Neural crest cell (in vitro differentiated cells): ENCODE measurements at places on chromosomes 5 and 9.
A peak's percentile ranks its signal among the peaks of the same experiment; 100 is the strongest.

- no peaks in the 10 kb centered on the region for H3K27me3 ChIP-seq
- no peak overlapping the region for H3K27ac ChIP-seq
- no peaks in the 10 kb centered on the region for H3K36me3 ChIP-seq
- no peak for DNase-seq
Observed at GRCh38 chr5:77921094-77921768, 145.1 kb upstream of the TBCA start.

DNA sequence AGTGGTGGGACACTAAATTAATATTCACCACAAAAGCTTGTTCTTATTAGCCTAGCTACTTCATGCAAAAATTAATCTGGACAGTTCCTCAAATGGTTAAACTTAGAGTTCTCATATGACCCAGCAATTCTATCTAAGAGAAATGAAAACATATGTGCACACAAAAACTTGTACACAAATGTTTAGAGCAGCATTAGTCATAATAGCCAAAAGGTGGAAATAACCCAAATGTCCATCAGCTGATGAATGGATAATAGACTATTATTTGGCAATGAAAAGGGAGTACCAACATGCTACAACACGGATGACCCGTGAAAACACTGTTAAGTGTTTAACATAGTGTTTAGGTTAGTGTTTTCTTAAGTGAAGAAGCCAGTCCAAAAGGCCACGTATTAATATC lies 32.8 kb upstream of the TNIP1 start:
- peaks cover 5% of the 10 kb centered on the region for H3K36me3 ChIP-seq
- H3K27me3 ChIP-seq, result no peaks in the 10 kb centered on the region
- no peaks in the 10 kb centered on the region for H3K4me1 ChIP-seq
- H3K27ac ChIP-seq, result peak overlapping the region; percentile 3
- no peak for DNase-seq

DNA sequence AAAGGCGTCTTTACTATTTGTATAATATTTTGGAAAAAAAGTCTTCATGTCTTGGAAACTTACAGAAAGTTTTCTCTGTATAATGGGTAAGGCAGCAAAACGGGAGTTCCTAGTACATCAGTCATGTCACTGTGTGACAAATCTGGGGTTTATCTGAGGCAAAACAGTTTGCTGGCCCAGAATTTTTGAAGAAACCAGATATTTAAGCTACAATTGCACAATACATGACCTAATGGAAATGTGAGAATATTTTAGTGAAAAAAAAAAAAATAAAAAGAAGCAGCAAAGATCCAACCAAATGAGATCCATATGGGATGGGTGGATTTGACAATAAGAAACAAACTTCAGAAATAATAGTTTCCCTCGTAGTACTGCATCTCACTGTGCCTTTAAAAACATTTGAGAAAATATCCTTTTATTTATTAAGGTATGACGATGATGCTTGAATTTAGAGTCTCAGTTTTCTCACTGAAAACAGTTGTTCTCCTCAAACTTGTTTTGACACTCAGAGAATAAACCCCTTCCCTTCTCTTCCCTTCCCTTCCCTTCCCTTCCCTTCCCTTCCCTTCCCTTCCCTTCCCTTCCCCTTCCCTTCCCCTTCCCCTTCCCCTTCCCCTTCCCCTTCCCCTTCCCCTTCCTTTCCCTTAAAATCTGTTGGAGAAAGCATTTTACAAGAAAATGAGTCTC lies 180.5 kb upstream of the TUT7 start:
- peaks cover 6% of the 10 kb centered on the region for H3K4me1 ChIP-seq
- no peaks in the 10 kb centered on the region for H3K36me3 ChIP-seq
- no peak overlapping the region for H3K27ac ChIP-seq
- DNase-seq, result no peak

GRCh38 chr5:160919626-160920025 lies 67.6 kb upstream of the ATP10B start:
- no peaks in the 10 kb centered on the region for H3K27me3 ChIP-seq
- no peak overlapping the region for H3K4me3 ChIP-seq
- no peak overlapping the region for H3K27ac ChIP-seq
- H3K36me3 ChIP-seq, result no peaks in the 10 kb centered on the region
- no peaks in the 10 kb centered on the region for H3K4me1 ChIP-seq
- DNase-seq, result no peak

DNA sequence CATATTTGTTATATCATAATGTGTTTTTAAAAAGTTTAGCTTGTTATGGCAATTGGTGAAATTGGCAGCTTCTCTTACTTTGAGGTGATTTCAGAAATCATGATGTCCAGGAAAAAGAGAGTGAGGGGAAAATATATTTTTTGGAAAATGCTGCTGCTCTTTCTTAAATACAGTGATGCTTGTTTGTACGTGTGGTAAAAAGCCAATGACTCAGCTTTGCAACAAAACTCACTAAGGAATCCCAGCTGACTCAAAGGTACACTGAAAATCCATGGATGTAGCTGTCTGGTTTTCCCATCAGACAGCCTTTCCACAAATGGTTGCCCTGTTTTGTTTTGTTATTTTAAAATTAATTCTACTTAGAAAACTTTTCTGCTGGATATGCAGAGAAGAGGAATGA lies 306.4 kb upstream of the PAPPA start:
- no peak for DNase-seq
- H3K27ac ChIP-seq, result no peak overlapping the region
- no peak overlapping the region for H3K4me3 ChIP-seq
- no peaks in the 10 kb centered on the region for H3K36me3 ChIP-seq
- H3K4me1 ChIP-seq, result no peaks in the 10 kb centered on the region

GRCh38 chr9:8224381-8224801 lies 424.8 kb upstream of the DMAC1 start:
- H3K36me3 ChIP-seq, result no peaks in the 10 kb centered on the region
- no peaks in the 10 kb centered on the region for H3K27me3 ChIP-seq
- H3K4me3 ChIP-seq, result no peak overlapping the region
- H3K4me1 ChIP-seq, result peaks cover 13% of the 10 kb centered on the region
- DNase-seq, result no peak

DNA sequence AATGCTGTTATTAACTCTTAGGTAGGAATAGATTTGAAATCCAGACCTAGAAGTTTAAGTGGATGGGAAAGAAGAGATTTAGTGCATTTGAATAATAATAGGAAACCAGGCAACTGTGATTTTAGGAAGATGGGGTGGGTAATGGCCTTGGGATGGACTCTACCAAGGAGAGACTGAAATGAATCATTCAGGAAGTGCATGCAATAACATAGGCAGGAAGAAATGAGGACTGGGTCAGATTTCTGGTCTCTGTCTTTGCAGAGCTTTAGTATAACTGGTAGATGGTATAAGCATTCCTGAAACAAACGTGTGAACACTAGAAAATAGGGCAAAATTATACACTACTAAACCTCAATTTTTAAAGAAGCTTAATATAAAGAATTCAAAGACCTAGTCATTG lies 274.4 kb upstream of the CLINT1 start:
- H3K4me3 ChIP-seq, result no peak overlapping the region
- H3K27me3 ChIP-seq, result peaks cover 28% of the 10 kb centered on the region
- no peaks in the 10 kb centered on the region for H3K36me3 ChIP-seq
- H3K4me1 ChIP-seq, result peaks cover 31% of the 10 kb centered on the region

DNA sequence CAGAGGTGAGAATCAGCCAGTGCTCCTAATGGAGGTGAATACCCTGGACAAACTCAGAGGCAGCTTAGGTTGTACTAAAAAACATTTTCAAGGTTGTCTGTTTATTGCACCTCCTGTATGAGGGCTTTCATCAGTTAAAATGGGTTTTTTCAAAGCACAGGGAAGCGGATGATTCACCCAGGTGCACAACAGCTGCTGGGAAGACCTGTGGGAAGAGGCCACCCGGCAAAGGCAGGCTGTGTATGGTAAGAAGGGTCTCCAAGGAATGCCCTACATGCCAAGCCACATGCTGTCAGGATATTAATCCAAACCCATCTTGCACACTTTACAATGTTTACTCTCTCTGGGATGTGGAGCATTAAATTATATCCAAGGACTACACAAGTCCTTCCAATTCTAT lies 14.7 kb downstream of the SIL1 start:
- H3K4me1 ChIP-seq, result peaks cover 43% of the 10 kb centered on the region
- no peaks in the 10 kb centered on the region for H3K27me3 ChIP-seq
- H3K27ac ChIP-seq, result no peak overlapping the region
- no peak for DNase-seq
- H3K4me3 ChIP-seq, result no peak overlapping the region

DNA sequence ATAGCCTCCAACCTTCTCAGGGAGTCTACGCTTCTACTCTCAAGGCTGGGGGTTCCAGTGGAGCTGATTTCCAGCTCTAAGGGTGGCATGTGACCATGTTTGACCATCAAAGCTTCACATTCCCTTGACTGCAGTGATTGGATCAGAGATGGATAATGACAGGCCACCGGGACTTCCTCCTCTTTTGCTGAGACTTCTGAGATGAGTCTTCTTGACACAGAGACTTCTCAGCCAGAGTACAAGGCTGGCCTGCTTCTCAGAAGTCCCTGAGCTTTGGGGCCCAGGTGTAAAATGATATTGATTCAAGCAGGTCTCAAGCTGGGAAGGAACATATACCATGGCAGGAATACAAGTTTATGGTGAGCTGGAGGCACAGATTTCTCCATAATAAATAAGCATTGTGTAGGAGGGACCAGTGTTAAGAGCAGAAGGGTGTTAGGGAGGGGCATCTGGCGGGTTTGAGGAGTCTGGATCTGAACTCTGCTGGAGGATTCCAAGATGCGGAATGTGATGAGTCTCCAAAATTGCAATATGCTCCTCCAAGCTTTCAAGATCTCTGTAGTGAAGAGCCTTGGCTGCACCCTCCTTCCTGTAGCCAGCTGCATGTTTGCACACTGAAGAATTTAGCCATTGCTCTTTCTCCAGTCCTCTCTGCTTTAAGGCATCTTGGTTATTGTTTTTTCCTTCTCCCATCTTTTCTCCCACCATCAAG lies 41.7 kb upstream of the HSD17B4 start:
- DNase-seq, result no peak
- peaks cover 3% of the 10 kb centered on the region for H3K27me3 ChIP-seq
- H3K4me3 ChIP-seq, result no peak overlapping the region
- H3K4me1 ChIP-seq, result peaks cover 9% of the 10 kb centered on the region

DNA sequence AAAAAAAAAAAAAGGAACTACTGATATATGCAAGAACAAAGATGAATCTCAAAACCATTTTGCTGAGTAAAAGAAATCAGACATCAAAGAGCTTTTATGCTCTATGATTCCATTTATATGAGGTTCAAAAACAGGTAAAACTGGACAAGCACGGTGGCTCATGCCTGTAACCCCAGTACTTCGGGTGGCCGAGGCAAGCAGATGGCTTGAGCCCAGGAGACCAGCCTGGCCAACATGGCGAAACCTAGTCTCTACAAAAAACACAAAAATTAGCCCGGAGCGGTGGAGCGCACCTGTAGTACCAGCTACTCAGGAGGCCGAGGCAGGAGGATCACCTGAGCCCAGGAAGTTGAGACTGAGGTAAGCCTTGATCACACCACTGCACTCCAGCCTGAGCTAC lies 7.8 kb downstream of the PTBP3 start:
- no peak overlapping the region for H3K27ac ChIP-seq
- H3K36me3 ChIP-seq, result peaks cover 16% of the 10 kb centered on the region
- DNase-seq, result no peak
- no peak overlapping the region for H3K4me3 ChIP-seq
- H3K27me3 ChIP-seq, result no peaks in the 10 kb centered on the region
- peaks cover 27% of the 10 kb centered on the region for H3K4me1 ChIP-seq

DNA sequence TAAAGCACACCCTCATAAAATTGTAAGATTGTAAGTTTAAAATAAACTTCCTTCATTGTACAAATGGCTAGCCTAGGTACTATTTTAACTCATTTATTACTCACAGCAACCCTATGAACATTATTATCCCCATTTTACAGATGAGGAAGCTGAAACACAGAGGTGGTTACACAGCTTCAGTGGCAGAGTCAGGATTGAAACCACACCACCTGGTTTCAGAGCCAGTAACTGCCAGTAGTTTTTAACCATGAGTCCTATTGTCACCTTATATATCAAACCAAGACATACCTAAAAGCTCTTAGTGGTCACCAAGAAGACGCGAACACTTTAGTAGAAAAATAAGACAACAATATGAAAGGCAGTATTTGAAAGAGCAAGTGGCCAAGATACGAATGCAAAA lies 16.1 kb downstream of the SH3GL2 start:
- no peak overlapping the region for H3K4me3 ChIP-seq
- H3K4me1 ChIP-seq, result no peaks in the 10 kb centered on the region
- no peaks in the 10 kb centered on the region for H3K27me3 ChIP-seq

GRCh38 chr5:32975656-32976375 lies 264.7 kb downstream of the NPR3 start:
- H3K27me3 ChIP-seq, result no peaks in the 10 kb centered on the region
- H3K4me1 ChIP-seq, result no peaks in the 10 kb centered on the region
- no peaks in the 10 kb centered on the region for H3K36me3 ChIP-seq
- DNase-seq, result no peak
- no peak overlapping the region for H3K27ac ChIP-seq

DNA sequence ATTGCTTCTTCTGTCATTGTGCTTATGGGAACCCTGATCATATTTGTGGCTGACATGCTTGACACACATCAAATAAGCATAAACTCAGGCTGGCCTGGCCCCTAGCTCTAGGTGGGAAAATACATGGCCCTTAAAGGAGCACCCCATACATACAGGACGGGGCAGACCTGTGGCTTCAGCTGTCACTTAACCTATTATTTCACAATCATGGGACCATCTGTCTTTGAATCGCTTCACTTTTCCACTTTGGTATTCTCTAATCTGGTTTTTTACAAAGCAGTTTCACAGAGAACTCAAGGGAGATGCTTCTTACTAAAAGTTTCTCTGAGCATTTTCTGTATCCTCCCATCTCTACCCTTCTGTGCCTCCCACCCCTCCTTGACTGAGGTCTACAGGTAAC lies 34.6 kb upstream of the LRRTM2 start:
- H3K27ac ChIP-seq, result no peak overlapping the region
- no peak for DNase-seq
- no peaks in the 10 kb centered on the region for H3K4me1 ChIP-seq
- H3K36me3 ChIP-seq, result peaks cover 16% of the 10 kb centered on the region

DNA sequence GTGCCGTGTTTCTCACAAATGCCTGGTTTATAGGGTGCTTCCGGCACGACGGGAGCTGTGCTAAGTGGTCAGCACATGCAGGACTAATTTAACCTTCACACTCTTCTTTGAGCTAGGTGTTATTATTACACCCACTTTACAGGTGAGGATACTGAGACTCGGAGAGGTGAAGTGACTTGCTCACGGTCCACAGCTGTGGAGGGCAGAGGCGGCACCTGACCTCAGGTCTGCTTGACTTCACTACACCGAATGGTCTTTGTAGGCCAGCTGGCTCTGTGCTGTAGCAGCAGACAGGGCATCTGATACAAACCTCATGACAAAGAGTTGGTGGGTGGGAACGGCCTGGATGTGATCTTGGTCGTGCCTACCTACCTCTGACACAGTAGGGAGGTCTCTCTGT lies 102.0 kb upstream of the BOD1 start:
- DNase-seq, result no peak
- no peaks in the 10 kb centered on the region for H3K36me3 ChIP-seq
- peaks cover 14% of the 10 kb centered on the region for H3K4me1 ChIP-seq
- no peak overlapping the region for H3K4me3 ChIP-seq
- H3K27me3 ChIP-seq, result peaks cover 67% of the 10 kb centered on the region

GRCh38 chr9:14238518-14238917 lies 75.4 kb downstream of the NFIB start:
- H3K4me3 ChIP-seq, result no peak overlapping the region
- no peaks in the 10 kb centered on the region for H3K36me3 ChIP-seq
- DNase-seq, result no peak
- H3K4me1 ChIP-seq, result peaks cover 12% of the 10 kb centered on the region
- no peaks in the 10 kb centered on the region for H3K27me3 ChIP-seq

GRCh38 chr9:118609355-118610044 lies 759.7 kb downstream of the BRINP1 start:
- no peaks in the 10 kb centered on the region for H3K36me3 ChIP-seq
- H3K4me3 ChIP-seq, result no peak overlapping the region
- no peak for DNase-seq
- no peaks in the 10 kb centered on the region for H3K27me3 ChIP-seq

GRCh38 chr9:78295731-78296130 lies 1.2 kb upstream of the PSAT1 start:
- peaks cover 10% of the 10 kb centered on the region for H3K36me3 ChIP-seq
- H3K27me3 ChIP-seq, result no peaks in the 10 kb centered on the region
- peak overlapping the region; percentile 100 for H3K4me3 ChIP-seq
- peaks cover 49% of the 10 kb centered on the region for H3K4me1 ChIP-seq
